ENCODE measurements at places on chromosomes 5 and 9. TPM values are rescaled to one million over a fixed set of nuclear protein-coding genes. Genes with fewer than 3 reads are reported as not detected.
A peak's percentile ranks its signal among the peaks of the same experiment; 100 is the strongest.

DMRT3 gene
- 0.27 TPM for total RNA-seq

FCN2 gene
- not detected for total RNA-seq

KIF4B gene
- total RNA-seq = 0.05 TPM

TAF1L gene
- total RNA-seq = not detected

DNA sequence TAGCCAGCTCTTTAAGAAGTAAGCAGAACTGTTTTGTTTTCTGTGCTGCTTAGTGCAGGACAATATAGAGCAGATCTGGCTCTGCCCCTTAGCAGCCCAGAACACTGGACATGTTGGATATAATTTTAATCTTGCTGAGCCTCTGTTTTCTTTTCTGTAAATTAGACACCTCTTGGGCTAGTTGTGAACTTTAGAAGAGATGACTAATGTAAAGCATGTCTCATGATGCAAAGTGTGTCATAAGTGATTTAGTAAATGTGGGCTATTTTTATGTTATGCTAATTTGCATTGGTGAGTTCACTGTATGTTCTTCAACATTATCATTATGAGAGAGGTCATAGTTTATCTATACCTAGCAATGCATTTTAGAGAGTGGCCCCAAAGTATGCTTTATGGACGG, 156.1 kb upstream of the ADAMTSL1 start:
- DNase-seq = no peak

MEIKIN gene
- 0.77 TPM for total RNA-seq

- no peak for DNase-seq
Measured at GRCh38 chr5:176190886-176191755, 47.1 kb upstream of the SIMC1 start.

GRCh38 chr5:73917891-73918290, 291.9 kb downstream of the ARHGEF28 start:
- DNase-seq = no peak

- DNase-seq = no peak
Measured at GRCh38 chr5:131991593-131992324, 19.7 kb downstream of the ACSL6 start.

DNA sequence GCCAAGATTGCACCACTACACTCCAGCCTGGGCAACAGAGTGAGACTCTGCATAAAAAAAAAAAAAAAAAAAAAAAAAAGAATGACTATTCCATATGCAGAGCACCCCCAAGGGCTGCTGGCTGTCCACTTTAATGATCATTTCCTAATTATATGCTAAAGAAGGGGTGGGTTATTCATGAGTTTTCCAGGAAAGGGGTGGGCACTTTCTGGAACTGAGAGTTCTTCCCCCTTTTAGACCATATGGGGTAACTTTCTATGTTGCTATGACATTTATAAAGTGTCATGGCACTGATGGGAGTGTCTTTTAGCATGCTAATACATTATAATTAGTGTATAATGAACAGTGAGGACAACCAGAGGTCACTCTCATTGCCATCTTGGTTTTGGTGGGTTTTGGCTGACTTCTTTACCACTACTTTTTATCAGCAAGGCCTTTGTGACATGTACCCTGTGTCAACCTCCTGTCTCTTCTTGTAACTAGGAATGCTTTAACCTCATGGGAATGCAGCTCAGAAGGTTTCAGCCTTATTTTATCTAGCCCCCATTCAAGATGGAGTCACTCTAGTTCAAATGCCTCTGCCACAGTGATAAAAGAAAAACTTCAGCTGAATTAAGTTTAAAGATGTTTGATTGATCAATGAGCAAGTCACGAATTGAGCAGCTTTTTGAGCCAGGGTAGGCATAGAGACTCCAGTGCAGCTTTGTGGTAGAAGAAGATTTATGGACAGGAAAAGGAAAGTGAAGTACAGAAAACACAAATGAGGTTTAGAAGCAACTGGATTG, 7.1 kb upstream of the NANS start:
- DNase-seq = no peak

- no peak for DNase-seq
Measured at GRCh38 chr5:86679529-86679928, 61.8 kb downstream of the COX7C start.

MAN1B1 gene
- 18.1 TPM for total RNA-seq

DNA sequence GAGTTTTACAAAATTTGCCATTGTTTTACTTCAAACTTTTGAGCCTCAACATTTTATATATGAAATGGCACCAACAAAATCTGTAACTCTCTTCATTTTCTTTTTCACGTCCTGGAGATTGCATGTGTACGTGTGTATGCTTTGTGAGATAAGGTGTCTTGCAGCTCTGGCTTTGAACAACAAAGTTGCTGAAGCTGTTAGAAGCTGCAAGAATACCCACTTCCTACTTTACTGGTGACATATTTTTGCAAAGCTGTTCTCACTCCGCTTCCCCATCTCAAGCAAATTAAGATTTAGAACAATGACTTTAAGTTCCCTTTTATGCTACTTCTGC, 41.8 kb downstream of the FYB1 start:
- no peak for DNase-seq

PWWP2A gene
- 7.7 TPM for total RNA-seq

EIF4E1B gene
- not detected for total RNA-seq

DNA sequence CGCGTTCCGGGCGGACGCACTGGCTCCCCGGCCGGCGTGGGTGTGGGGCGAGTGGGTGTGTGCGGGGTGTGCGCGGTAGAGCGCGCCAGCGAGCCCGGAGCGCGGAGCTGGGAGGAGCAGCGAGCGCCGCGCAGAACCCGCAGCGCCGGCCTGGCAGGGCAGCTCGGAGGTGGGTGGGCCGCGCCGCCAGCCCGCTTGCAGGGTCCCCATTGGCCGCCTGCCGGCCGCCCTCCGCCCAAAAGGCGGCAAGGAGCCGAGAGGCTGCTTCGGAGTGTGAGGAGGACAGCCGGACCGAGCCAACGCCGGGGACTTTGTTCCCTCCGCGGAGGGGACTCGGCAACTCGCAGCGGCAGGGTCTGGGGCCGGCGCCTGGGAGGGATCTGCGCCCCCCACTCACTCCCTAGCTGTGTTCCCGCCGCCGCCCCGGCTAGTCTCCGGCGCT, at the start of gene DAPK1:
TSS of gene DAPK1 (plus strand) at position 264 of the 442 bp plus-strand sequence. CDS start 1,211 bp downstream, outside the sequence.
- peak; percentile 80 for DNase-seq

- no peak for DNase-seq
Measured at GRCh38 chr5:135234666-135235401, 164.2 kb downstream of the MACROH2A1 start.

GRCh38 chr5:74541381-74541781, 99.1 kb downstream of the ENC1 start:
- DNase-seq = no peak

DNA sequence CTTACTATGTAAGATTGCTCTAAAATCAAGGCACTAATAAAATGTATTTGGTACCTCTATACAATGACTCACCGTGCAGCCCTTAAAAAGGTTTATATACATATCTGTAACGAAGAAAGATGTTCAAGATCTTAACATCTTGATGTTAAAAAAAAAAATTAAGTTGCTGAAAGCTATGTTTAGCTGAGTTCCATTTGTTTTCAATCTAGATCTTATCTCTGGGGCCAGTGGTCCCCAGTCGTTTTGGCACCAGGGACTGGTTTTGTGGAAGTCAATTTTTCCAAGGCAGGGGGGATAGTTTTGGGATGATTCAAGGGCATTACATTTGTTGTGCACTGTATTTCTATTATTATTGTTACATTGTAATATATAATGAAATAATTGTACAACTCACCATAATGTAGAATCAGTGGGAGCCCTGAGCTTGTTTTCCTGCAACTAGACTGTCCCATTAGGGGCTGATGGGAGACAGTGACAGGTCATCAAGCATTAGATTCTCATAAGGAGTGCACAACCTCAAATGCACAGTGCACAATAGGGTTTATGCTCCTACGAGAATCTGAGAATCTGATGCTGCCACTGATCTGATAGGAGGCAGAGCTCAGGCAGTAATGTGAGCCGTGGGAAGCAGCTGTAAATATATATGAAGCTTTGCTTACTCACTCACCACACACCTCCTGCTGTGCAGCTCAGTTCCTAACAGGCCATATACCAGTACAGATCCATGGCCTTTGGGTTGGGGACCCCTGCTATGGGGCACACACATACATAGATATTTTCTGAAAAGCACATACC, 27.6 kb upstream of the TSLP start:
- no peak for DNase-seq

GRCh38 chr9:93930070-93930469, 25.1 kb downstream of the BARX1 start:
- no peak for DNase-seq

GRCh38 chr9:112048924-112049691, 126.0 kb downstream of the SUSD1 start:
- no peak for DNase-seq

RPP25L gene
- total RNA-seq = 63.1 TPM

MORN5 gene
- total RNA-seq = not detected

DNA sequence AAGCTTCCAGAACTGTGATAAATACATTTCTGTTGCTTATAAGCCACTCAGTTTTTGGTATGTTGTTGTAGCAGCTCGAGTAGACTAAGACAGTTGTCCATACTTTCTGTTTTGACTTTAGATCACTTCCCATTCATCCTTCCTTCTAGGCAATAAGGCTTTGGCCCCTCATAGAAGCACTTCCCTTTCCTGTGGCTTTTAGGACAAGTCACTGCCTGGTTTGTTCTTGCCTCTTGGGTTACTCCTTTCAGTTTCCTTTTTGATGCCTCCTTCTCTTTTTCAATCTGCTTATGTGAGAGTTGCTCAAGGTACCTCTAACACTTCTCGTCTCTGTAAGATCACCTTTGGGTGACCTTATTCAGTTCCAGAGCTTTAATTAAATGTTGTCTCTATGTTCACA, 72.4 kb upstream of the NTRK2 start:
- DNase-seq = no peak
